ENCODE measurements at places on chromosomes 6 and 20.

DNA sequence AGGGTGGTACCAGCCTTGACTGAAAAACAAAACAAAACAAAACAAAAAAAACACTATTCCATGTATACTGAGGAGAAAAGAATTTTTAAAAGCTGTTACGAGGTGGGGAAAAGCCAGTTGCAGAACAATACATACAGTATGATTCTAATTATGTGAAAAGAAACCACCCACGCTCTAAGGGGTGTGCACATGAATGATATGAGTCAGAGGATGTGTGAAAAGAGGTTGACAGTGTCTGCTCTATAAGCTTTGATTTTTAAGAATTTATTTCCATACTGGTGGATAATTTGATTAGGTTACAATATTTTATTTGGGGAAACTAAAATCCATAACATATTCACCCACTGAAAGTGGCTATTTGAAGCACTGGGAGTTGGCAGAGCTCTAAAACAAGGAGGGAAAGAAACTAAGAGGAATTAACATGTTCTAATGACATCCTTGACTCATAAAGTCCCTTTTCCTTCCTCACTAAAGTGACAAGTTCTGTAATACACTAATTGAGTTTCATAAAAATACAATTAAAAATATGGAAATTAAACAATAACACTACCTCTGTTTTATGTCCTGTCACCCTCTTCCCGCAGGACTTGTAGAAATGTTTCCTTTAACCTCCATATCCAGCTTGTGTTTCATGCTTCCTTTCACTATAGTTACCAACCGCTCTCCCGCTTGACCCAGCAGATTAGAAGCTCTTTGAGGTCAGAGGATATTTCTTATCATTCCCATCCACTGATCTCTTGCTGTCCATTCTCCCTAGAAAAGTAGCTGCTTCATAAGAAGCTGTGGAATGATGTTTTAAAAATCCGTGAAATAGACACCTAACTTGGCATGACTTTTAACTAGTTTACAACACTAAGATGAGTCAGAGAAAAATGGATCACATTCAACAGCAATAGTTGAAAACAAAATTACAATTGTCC is 118.6 kb upstream of the CCDC28A start:
- DNase-seq: no peak

- DNase-seq: no peak
Observed at GRCh38 chr6:115819506-115819905, 241.2 kb downstream of the FRK start.

DNA sequence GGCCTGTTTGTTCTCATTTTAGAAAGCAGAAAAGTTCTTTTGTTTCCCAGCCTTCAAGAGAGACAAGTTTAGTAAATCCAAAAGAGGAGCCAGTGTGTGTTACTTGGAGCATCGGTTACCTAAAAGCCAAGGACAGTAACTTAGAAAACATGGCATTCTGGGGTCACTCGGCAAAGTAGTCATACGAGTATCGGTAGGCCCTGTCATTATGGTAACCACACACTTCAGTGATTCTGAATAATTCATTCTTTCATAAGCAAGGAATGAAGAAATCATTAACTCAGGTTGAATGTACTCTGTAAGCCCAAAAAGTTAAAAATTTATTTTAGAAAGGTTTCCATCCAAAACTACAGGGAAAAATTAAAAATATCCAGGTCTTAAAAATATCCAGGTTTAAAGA is 34.0 kb downstream of the CNKSR3 start:
- DNase-seq: no peak

DNA sequence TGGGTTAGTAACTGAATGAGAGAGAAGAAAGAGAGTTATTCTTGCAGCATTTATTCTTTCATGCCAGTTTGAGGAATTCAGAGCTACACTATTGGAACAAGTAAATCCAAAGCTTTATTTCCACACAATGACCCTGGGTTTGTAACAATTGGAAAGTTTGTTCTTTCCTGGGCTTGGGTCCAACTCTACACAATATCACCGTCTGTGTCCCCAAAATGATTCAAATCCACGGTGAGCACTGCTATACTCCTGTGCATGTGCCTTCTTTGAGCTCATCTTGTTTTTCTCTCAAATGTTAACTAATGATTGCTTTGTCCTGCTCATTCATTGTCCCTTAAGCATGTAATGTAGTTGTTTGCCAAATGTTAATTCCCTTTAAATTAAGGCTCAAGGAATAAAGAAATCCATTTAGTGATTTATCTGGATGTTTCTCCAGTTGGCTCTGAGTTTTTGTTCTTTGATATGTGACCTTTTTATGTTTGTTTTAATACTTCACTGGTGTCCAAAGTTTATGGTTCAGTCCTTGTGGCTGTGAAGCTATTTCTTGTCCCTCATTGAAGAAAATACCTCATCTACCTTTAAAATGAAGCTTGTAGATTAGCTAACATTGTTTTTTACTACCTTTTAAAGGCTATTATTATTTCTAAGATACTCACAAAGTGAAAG is 20.5 kb upstream of the CRISP3 start:
- DNase-seq: no peak

- no peak for DNase-seq
Observed at GRCh38 chr6:32637219-32637880, at the start of gene HLA-DQA1. HLA-DQA1 (plus strand) TSS chr6:32637406; CDS start chr6:32637459, 53 bp downstream.

GRCh38 chr20:10511509-10512251 is 76.6 kb downstream of the SLX4IP start:
- no peak for DNase-seq

DNA sequence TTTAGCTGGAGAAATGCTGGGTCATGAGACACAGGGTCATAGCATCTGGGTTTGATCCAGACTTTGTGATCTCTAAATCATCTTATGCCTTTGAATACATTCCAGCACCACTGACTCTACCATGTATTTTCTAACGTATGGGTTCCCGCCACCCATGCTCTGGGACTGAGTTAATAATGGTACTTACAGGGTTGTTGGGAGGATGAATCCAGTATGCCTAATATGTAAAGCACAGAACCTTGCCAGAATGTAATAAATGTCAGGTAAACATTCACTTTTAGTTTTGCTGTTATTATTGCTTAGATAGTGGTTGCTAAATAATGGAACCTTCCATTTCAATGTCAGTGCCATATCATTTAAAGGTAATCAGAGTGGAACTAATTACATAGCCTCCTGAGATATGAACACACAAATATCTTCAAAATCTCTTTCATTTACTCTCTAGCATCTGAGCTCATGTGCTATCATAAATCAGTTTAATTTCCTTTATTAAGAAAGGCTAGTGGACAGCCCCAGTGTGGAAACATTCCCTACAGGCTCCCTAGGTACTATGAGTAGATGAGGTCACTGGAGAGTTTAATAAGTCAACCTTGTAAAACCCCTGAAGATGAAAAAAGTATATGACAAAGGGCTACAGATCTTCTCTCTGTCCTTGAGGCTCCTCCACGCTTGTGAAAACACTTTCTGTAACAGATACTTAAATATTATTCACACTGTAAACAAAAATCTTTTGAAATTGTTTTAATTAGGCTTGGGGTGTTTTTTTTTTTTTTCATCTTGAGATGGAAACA is 226.6 kb downstream of the ALDH8A1 start:
- DNase-seq: no peak

- DNase-seq: no peak
Observed at GRCh38 chr6:3656076-3656475, 95.4 kb downstream of the PXDC1 start.
